Sciatic nerve (tissue), 2 donors: ENCODE measurements at places on chromosomes 12 and 14.

DNA sequence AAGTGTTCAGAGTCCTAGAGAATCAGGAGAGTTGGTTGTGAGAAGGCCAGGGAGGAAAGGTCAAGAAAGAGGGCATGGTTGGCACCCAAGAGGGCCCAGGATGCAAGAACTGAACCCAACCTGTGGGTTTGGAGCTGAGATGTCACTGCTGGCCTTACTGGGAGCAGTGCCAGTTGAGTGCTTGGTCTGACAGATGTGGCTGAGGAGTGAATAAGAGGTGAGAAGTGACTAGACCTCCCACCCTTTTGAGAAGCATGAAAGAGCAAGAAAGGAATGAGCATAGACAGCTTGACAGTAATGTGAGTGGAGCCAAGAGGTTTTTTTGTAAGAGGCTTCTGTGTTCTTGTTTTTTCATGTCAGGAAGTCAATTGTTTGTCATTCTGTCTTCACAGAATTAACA, 95.3 kb downstream of the FGD4 start:
- no peak for DNase-seq

GRCh38 chr14:106831322-106831720, 1304.9 kb downstream of the TMEM121 start:
- DNase-seq = no peak

DNA sequence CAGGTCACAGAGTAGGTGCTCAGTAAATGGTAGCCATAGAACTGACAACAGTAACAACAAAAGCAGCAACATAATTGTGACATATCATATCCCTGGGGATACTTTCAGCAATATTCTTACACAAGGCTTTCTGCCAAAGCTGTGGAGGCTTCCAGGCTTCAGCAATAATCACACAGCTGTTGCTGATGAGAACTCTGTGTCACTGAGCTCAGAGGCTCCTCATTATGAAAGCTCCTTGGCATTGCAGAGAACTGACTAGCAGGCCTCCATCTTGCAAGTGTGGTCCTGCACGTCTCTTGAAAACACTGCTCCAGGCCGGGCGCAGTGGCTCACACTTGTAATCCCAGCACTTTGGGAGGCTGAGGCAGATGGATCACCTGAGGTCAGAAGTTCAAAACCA, 97.3 kb upstream of the BTG1 start:
- DNase-seq = no peak

DNA sequence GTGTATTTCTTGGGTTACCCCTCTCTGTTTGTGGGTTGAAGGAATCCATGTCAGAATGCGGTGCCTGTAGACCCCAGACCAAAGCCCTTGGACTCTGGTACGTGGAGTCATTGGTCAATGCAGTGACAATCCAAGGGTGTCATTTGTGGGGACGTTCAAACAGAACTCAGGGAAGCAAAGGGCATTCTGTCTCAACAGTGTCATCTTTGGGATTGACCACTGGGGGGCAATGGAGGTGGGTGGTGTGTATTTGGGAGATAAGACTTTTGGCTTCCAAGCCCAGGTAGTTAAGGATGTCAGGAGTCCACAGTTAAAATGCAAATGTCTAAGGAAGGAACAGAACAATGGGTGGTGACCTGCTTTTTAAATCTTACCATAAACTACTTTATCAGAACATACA, 54.6 kb upstream of the CCDC175 start:
- DNase-seq = no peak

- DNase-seq = no peak
These were observed 8.8 kb upstream of the A2M start for GRCh38 chr12:9124383-9125031.

DNA sequence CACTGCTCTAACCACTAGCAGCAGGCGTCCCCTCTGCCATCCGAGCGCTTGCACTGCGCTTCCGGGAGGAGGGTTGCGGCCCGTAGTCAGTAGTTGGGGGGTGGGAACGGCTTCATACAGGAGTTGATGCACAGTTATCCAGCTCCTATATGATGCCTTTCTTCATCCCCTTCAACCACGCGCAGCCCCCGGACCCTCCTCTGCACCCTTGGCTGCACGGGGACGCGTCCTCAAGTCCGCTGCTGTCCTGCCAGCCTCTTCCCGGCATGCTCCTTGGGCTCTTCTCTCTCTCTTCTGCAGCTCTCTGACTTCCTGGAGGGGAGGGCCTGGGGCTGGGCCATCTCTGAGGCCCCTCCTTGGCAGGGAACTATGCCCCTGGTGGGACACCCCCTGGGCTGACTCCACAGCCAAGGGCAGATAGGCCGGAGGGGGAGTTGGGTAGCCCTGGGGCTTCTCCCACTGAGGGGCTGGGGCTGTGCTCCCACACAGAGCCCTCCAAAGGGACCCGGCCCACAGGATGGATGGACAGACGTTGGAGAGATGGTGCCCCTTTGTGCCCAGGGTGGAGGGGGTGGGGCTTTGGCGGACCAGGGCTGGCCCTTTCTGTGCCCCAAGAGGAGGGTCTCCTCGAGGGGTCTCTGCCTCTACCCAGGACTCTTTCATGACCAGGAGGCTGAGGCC, 29.0 kb downstream of the RTL1 start:
- DNase-seq = no peak

GRCh38 chr14:52950898-52951680, at the start of gene FERMT2:
FERMT2 (minus strand) TSS chr14:52951050; CDS start chr14:52950568, 482 bp downstream.
- DNase-seq = peak; percentile 92
